ENCODE measurements at places on chromosomes 1 and 21.
A peak's percentile ranks its signal among the peaks of the same experiment; 100 is the strongest.

GRCh38 chr1:67100833-67101232 is 33.9 kb downstream of the C1orf141 start:
- DNase-seq: no peak

DNA sequence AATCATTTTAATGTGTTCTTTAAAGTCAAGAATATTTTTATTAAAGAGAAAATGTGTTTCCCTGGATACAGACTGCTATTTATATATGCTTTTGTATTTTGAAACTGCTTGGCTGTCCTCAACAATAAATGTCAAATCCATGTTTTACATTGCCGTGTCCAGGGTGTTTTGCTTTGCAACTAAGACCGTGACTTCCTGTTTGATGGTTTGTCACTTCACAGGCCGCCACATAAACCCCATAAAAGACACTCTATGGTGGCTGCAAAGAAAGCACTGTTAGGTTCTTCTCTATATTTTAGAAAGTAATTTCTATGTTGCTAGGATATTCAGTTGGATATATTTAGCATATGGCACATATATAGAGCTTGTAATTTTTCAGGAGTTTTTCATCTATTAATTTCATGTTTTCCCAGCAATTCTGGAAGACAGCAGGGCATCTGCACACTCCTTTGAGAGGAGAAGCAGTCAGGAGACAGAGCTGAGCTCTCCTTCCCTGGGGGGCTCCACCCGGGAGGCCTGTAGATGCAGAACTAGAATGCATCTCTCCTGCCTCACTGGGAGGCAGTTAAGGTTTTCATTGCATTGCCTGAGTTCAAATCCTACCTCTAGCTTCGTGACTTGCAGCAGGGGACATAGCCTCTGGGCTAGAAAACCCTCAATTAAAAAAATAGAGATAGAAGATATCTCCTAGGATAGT is 33.1 kb downstream of the PRDM2 start:
- no peak for DNase-seq

DNA sequence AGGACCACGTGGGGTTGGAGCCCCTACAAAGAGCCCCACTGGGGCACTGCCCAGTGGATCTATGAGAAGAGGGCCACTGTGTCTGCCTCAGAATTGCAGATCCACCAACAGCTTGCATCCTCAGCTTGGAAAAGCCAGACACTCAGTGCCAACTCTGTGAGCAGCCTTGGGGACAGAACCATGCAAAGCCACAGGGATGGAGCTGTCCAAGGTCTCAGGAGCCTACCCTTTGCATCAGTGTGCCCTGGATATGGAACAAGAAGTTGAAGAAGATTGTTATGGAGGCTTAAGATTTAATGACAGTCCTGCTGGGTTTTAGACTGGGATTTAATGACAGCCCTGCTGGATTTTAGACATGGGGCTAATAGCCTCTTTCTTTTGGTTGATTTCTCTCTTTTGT is 1670.9 kb downstream of the PLA2G4A start:
- no peak for DNase-seq

- peak; percentile 29 for DNase-seq
These were observed 1.4 kb upstream of the FDPS start for GRCh38 chr1:155307247-155307740.

DNA sequence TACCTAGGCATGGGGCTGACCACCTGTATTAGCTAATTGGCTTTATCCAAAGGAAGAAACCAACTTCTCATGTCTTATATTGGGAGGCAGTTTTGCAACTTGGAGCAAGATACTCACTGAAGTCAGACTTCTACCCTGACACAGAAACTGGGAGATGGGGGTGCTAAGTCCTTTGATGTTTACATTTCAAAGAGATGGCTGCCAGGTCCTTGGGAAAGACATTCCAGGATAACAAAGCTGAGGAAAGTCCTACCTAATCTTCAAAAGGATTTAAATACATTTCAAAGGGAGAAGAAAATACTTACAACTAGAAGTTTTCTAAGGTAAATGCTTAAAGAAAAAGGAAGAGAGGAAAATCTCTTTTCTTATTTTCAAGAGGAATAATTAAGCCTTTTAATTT is 62.1 kb downstream of the FH start:
- DNase-seq: no peak

DNA sequence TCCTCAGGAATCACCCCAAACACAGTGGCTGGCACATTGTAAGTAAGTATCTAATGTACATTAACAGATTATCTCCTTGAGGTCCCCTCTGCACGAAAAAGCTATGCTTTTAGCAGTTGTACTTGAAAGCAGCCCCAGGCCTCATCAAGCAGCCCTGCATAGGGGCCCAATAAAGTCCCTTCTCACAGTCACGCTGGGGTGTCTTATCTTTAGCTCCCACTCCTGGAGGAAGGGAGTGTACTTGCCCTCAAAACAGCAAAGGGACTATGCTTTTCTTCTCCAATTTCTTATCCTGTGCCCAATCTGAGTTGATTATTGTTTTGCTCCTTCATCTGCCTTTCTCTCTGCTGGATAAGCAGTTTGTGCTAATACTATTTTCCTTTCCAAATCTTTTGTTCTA is 168.8 kb upstream of the PLXNA2 start:
- no peak for DNase-seq

DNA sequence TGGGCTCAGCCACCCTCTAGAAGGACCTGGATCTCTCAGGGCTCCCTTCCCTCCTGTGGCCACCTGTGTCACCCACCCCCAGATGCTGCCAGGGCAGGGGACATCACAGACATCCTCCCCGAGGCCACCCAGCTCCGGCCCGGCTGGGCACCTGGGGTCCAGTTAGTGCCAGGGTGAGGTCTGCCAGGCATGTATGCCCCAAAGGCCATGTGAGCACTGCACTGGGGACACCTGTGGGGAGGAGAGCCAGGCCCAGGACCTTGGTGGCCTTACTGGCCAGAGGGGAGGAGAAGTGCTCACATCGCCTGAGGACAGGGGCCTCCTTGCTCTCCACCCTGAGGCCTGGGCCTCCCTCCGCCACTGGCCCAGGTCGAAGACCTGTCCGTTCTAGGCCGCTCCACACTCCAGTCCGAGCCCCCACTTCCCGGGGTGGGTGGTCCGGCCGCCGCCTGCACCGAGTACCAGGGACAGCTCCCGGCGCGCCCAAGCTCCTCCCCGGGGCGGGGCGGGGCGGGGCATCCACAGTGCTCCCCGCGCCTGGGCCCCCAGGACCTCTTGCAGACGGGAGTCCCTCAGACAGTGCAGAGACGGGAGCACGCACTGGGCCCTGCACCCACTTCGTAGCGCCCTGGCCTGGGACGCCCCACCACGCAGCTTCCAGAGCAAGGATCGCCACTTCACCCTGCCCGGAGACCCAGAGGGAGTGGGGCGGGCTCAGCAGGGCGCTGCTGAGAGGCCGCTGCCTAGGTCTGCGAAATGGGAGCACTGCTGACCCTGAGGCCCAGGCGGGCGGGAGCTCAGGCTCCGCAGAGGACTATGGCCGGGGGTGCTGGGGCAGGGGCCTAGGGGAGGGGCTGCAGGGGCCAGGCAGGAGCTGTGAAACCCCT is 34.3 kb upstream of the CCDC27 start:
- DNase-seq: no peak

GRCh38 chr21:15275615-15276235 is 210.9 kb upstream of the NRIP1 start:
- no peak for DNase-seq

- no peak for DNase-seq
These were observed 20.4 kb downstream of the RAP1GAP start for GRCh38 chr1:21648791-21649190.

DNA sequence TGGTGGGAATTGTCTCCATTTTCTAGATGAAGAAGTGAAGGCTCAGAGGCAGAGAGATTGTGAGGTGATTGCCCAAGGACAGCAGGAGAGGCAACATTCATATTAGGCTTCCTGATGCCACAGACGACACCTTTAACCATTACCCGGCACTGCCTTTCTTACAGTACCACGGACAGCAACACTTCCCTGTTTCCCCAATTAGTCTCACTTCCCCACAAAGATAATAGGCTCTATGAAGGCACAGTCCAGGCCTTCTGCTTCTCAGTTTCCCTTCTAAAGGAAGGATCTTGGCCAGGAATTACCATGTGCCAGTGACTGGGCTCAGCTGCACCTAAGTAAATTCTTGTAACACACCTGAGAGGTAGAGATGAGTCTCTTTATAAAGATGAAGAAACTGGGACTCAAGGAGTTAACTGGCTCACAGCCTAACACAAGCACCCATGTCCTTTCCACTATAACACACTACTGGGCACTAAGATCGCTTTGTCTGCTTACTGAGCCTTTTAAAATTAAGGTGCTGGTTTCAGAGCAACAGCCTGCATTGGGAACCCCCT is 9.6 kb downstream of the IGSF9 start:
- DNase-seq: no peak

DNA sequence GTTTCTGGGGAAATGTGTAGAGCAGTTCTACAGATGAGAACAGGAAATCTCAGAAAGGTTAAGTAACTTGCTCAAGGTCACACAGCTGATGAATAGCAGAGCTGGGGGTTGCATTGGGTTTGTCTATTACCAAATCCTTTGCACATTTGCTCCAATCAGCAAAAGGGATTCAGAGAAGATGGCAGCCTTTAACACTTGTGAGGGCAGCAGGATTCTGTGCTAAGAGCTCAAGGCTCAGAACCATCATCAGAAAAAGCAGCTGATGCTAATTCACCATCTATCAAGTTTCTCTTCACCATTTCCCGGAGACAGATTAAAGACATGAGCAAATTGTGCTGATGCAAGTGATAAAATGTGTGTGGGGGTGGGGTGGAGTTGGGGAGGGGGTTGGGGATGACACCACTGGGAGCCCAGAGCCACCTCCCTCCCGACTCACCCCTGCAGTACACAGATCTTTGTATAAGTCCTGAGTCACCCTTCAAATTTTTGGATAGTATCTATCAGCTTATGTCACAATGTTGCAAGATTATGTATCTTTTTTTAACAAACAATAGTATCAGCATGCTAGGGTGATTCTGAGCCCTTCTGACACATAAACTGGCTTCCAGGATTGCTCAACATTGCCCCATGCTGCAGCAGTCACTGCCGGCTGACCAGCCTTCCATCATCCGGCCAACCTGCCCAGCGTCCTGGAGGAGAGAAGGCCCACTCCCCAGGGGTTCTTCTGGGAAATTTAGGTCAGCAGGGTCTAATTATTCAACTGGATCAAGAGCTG is 2.8 kb upstream of the SPSB1 start:
- DNase-seq: peak; percentile 93

DNA sequence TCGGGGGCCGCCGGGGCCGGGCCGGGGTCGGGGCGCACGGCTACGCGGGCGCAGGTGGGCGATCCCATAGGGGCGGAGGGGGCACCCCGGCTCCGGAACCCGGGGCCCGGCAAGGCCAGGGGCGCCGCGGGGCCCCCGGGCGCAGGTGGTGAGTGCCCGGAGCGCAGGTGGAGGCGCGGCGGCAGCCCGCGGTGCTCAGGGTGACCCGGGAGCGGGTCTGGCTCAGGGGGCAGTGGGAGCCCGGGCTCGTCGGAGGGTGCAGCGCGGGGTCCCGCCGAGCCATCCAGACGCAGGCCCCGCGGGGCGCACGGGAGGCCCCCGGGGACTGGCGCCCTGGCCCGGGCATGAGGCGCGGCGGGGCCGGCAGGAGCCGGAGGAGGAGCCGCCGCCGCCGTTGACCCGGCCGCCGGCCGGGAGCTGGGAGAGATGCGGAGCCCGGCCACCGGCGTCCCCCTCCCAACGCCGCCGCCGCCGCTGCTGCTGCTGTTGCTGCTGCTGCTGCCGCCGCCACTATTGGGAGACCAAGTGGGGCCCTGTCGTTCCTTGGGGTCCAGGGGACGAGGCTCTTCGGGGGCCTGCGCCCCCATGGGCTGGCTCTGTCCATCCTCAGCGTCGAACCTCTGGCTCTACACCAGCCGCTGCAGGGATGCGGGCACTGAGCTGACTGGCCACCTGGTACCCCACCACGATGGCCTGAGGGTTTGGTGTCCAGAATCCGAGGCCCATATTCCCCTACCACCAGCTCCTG is 489 bp downstream of the CELSR2 start:
- DNase-seq: no peak
